ENCODE measurements at places on chromosomes 2 and 18.

GRCh38 chr18:45993438-45993837 is 26.3 kb upstream of the EPG5 start:
- no peak for DNase-seq

- peak; percentile 21 for DNase-seq
These were observed 47.1 kb downstream of the NEDD4L start for GRCh38 chr18:58091099-58091611.

DNA sequence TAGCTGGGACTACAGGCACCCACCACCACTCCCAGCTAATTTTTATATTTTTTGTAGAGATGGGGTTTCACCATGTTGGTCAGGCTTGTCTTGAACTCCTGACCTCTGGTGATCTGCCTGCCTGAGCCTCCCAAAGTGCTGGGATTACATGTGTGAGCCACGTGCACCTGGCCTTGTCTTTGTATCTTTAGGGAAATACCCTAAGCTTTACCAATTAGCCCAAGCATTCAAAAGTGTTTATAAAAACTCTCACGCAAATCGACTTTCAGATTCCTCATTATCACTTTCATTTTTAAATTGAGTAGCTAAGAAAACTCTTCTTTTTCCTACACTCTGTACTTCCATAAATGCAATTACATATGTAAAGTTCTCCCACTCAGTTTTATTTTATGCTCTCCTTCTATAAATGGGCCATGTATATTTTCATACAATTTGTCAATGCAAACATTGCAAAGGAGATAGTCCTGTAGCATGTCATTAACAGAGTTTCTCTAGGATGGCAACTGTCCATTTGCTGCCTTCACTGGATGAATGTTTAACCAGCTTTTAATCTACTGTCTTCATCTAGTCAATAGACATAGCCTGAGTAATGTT is 326.2 kb upstream of the LRATD1 start:
- DNase-seq = no peak

DNA sequence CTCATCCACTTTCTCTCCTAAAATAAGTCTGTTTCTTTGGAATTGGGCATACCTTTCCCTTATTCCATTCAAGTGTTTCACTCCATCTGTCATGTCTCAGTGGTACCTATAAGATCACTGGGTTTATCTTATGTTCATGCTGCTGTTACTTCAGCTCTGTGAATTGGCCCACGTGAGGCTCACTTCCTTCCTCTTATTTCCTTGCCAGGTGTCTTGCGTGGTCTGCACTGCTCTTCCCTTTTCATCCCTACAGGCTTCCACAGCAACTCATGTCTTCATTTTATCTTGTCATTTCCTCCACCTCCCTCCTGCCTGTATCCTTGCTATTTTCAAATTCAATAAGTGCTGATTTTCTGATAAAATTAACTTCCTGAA is 159.1 kb upstream of the ALPP start:
- no peak for DNase-seq

DNA sequence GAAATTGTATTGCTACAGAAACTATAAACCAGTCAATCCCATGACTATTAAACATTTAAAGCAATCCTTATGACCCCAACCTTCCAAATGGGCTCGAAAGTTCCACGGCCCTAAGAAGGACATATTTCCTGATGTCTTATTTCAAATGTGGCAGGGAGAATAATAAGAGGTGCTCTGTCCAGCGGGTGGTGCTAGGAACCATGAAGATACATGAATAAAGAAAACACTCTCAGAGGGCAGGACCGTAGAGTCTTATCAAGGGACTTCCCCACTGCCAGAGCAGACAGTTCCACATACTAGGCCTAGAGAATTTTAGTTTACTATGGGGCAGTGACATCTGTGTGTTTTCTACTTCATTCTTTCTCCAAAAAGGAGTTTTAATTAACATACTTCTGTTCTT is 187.1 kb upstream of the PIK3C3 start:
- DNase-seq = no peak

DNA sequence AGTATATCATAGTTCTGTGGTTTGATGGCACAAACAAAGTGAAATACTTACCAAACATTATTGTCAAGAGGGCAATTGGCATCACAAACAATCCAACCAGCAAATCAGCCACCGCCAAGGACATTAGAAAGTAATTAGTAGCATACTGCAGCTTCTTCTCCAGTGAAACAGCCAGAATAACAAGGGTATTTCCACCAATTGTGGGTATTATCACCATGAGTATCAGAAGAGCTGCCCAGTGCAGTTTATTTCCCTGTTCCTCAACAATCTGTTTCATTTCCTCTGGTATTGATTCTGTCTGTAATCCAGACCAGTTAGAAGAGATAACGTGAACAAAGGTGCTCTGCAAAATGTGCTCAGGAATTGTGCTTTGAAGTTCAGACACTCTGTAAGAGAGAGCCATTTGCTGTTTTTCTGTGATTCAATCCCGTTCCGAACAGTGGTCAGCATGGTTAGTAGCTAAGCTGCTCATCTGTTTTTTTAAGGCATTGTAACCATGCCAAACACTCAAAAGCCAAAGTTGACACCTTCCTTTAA is 1.4 kb downstream of the HTR2B start:
- no peak for DNase-seq

DNA sequence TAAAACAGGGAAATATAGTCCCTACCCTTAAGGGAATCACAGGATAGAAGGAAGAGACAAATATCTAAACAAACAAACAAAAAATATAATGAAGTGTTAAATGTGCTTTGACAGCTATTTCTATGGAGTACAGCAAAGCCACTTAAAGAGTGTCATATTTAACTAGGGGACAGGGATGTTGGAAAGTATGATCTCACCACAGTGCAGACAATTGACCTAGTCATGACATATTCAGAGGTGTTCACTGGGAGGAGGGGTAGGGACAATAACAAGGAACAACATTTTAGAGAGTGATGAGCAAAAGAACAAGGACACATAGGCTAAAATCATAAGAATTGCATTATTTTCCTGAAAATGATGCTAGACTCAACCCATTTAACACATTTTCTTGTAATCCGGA is 107.5 kb downstream of the TMEM163 start:
- no peak for DNase-seq

GRCh38 chr2:63764630-63765029 is 77.1 kb upstream of the UGP2 start:
- no peak for DNase-seq

- no peak for DNase-seq
These were observed 403.4 kb upstream of the MMADHC start for GRCh38 chr2:149990965-149991364.

DNA sequence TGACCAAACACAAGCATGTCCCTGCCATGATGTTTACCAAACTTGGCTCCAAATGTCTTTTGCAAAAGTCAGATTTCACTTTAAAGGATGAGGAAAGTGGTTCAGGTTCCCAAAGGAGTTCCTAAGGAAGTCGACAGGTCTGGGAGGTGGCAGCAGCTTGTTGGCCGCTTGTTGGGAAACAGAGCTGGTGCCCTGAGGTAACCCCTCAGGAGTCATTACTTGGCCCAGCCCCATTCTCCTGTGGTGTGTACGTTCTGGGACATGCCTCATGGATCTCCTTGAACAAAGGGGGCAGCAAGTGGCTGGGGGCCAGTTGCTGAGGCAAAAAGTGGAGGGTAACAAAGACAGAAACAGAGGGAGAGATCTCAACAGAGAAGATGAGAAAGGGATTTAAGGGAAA is 10.9 kb downstream of the TMBIM1 start:
- DNase-seq = no peak

DNA sequence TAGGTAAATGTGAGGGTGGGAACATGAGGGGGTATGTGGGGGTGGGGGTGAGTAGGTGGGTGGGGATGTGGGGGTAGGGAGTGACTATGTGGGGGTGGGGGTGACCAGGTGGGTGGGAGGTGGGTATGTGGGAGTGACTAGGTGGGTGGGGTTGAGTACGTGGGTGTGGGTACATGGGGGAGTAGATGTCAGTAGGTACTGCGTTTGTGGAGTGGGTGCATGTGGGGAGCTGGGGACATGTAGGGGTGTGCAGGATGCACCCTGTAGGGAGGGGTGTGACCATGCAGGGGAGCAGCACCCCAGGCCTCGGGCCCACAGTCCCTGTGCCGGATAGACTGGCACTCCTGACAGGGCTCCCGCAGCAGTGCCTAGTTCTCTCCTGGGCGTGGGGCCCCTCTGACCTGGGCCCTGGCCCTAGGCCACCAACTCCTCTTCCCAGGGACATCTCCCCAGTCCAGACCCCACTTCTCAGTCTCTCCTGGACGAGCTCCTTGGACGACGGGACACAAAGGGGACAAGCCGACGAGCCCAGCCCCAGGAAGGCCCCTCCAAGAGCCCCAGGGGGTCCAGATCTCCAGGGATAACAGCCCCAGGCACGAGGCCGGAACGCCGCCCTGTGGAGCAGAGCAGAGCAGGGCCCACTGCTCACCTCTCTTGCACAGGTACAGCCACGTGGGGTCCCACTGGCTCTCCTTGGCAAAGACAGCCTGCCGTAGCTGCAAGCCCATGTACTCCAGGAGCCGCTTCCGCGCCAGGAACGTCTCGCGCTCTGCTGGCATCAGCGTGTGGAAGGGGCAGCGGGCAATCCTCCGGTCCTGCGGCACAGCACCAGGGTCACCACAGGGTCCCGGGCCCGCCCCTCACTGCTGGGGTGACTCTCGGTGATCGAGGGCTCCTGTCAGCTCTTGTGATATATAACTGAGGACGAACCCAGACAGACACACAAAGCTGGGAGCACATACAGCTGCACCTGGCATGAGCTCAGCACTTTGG is 58.2 kb downstream of the ANKMY1 start:
- DNase-seq = no peak

GRCh38 chr2:99216096-99216495 is 35.1 kb downstream of the MRPL30 start:
- no peak for DNase-seq

DNA sequence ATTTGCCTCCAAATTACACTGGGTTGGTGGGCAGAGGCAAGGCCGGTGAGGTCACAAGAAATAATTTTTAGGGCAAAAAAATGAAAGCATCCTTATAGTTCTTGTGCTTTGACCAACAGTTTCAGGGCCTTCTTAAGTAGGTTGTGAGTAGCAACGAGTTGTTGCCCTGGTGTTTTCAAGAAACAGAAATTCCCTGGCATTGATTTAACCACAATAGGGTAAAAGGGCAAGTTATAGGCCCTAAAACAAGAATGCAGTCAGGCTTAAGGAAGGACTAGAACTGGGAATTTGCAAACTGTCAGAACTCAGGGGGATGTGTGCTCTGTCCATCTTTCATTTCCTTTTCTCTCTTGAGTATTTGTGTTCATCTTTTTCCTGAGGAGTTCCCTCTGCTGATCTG is 46.1 kb upstream of the STPG4 start:
- DNase-seq = no peak

- DNase-seq = no peak
These were observed 448.6 kb downstream of the BCL11A start for GRCh38 chr2:60104514-60105505.

GRCh38 chr2:84449711-84450110 is 9.4 kb downstream of the SUCLG1 start:
- no peak for DNase-seq

DNA sequence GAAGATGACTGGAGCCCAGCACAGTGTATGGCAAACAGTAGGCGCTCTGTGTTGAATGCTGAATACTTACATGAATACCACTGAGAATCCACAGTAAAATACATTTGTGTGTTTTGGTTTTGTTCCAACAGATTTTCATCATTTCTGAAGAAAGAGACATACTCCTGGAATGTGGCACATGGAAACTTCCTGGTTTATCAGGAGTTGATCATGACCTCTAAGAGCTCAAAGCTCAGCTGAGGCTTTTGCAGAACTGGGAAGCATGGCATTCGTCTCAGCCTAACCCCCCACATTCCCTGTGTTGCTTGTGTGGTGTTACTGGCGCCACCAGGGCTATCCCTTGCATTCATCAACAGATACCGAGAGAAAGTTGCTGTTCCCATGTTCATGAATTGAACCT is 316.9 kb upstream of the REV1 start:
- DNase-seq = no peak

DNA sequence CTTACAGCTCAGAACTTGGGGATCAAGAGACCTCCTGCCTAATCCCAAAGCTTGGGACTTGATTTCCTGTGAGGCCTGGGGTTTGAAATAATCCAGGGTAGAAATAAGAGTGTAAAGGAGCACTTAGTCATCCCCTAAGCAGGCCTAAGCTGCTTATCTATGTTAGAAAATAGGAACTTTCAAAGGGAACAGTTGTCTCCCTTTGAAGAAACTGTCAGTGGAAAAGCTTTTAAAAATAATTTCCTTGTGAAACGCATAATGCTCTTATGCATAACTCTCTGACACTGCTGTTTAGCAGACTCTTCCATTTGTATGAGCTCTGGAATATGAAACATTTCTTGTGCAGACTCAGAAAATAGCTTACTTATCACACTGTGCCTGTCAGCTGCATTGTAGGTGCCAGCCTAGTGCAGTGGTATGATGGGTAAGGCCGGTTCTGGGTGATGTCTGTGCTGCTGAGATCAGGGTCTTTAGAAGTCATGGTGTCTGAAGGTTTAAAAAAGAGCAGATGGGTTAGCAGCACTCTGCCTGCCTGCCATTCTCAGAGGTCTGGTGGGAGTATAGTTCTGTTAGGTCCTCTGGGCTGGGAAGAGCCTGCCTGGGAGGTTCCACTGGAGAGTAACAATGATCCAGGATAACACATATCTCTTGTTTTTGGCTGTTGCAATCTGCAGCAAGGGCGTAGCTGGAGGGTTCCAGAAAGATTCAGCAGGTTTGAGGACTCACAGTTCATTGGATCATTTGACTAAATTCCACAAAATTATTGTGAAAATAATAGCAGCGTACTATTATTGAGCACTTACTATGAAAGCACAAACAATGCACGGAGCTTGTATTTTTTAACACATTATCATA is 283.2 kb upstream of the MEX3C start:
- no peak for DNase-seq

GRCh38 chr2:204842661-204843485 is 297.6 kb downstream of the PARD3B start:
- DNase-seq = no peak

DNA sequence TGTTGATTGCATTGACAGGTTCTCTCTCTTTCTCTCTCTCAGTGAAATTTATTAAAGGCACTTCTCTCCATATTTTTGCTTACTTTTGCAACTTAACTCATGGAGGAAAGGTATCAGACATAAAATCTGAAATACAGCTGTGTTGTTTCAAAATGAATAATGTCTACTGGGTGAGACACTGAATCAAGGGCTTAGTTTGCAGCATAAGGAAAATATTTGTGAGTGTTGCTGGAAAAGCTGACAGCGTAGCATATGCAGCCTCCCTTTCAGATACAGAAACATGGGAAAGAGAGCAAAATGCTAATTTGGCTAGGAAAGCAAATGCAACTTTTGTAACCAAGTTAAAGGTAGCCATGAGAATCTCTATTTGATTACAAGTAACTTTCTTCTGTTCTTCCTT is 81.5 kb upstream of the COL3A1 start:
- DNase-seq = no peak

DNA sequence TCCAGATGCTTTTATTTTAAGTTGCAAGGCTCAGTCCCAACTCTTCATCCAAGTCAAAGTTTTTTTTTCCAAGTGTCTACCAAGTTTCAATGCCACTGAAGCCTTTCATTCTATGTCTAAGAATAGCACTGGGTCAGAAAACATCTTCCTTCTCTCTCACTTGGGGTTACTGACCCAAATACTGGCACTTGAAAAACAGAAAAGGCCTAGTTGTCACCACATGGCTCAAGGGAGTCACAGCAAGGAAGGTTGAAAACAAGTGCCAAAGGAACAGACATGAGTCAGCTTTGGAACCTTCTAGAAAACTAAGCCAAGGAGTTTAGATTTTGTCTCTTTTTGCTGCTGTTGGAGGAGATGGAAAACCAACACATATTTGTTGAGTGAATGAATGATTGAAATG is 146.5 kb downstream of the COPS8 start:
- DNase-seq = no peak

Data from GM12891 (cell line).